ENCODE measurements at places on chromosomes 2 and 18.

DNA sequence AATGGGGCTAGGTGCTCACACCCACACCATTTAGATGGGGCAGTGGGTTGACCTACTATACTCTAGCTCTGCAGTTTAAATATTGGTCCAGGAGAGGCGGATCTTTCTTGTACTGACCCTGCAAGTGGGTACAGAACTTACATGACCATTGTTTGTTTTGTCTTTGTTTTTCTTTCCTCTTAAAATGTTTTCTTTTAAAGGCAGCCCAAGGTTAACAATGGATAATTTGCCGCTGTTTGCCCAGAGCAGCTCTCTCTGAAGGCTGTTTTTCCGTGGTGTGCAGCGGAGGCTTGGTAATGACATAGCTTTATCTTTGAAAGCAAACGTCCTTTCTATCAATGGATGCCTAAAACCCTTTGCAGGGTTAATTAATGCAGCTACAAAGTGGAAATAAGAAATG lies 133.3 kb upstream of the MEX3C start:
- DNase-seq: no peak

- DNase-seq: no peak
Observed at GRCh38 chr2:100588071-100588786, 25.4 kb downstream of the PDCL3 start.

GRCh38 chr18:60892441-60892840 lies 440.8 kb upstream of the CDH20 start:
- no peak for DNase-seq

DNA sequence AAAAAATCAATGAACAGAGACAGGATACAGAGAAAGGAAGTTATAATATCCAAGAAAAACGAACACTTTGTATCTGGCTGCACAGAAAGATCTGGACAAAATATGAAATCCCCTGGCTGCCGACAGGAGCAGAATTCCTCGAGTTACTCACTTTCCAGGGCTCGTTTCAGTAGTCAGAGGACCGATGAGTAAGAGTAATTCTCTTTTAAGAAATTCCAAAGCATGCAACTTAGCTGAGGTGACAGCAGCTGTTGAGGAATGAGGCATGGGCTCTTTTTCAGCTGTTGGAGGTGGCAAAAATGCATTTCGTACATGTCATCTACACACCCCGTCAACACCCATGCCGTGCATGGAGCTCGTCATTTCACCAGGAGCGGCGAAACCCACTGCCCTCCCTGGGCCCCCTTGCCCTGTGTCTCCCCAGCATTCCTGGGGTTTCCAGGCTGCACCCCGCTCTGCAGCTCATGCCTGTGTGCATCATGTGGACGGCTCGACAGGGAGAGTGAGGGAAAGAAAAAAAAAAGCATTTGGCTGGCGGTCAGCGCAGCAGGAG lies 210.8 kb upstream of the SMIM21 start:
- DNase-seq: no peak

- DNase-seq: no peak
Observed at GRCh38 chr2:217927601-217928323, 75.0 kb downstream of the TNS1 start.

DNA sequence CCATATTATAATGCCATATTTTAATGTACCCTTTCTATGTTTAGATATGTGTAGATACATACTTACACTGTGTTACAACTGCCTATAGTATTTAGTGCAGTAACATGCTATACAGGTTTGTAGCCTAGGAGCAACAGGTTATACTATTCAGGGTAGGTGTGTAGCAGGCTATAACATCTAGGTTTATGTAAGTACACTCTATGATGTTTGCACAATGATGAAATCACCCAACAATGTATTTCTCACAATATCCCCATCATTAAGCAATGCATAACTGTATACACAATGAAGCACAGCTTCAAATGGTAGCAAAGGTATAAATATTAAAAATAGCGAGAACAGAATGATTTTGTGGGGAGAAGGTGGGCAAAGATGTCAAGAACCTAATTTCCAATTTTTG lies 117.8 kb downstream of the DYM start:
- DNase-seq: no peak

GRCh38 chr2:239720361-239721360 lies 304.5 kb downstream of the NDUFA10 start:
- DNase-seq: no peak

DNA sequence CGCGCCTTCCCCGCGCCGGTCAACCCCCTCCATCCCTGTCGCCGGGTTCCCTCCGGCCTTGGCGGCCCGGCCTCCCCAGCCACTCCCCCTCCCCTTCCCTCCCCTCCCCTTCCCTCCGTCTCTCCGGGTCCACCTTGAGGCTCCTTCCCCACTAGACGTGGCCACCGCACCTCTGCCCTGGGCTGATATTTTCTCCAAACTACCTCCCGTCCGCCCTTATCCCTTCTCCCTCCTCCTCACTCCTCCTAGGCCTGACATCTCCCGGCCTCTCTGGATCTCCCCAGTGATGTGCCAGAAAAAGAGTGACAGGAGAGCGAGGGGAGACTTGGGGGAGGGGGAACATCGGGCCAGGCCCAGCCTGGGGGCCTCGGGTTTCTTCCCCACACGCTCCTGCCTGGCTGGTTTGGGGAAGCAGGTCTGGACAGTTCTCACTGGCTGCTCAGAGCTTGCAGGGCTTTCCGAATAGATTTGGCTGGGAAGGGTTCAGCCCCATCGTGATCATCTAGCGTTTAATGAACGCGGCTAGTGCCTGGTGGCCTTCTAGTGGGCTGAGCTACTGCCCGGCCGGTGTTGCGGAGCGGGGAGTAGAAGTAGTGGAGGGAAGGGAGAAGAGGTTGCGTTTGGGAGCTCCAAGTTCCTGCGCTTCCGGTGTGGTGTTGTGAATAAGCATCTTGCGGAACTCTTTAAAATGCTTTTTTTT lies 641 bp downstream of the MAPRE3 start:
- peak; percentile 5 for DNase-seq

- peak; percentile 40 for DNase-seq
Observed at GRCh38 chr18:10851824-10852319, 297.5 kb downstream of the PIEZO2 start.

GRCh38 chr2:38091760-38092159 lies 15.8 kb upstream of the CYP1B1 start:
- no peak for DNase-seq

DNA sequence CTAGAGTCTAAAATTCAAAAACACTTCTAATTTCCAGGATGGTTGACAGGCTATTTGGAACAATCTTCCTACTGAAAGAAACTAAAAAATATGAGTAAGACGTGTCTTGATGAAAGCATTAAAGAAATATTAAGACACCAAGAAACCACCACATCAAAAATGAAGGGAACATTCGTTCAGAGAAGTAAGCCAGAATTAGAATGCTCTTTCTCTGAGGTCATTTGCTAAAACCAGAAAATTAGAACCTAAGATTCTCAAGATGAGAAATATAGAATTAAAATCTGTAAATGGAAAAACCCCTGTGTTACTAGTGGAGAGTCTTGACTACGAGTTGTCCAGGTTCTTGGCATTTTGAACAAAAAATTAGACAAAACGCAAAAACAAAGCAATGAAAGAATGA lies 54.8 kb upstream of the YWHAQ start:
- no peak for DNase-seq

GRCh38 chr2:8432706-8433336 lies 249.0 kb upstream of the ID2 start:
- DNase-seq: no peak

DNA sequence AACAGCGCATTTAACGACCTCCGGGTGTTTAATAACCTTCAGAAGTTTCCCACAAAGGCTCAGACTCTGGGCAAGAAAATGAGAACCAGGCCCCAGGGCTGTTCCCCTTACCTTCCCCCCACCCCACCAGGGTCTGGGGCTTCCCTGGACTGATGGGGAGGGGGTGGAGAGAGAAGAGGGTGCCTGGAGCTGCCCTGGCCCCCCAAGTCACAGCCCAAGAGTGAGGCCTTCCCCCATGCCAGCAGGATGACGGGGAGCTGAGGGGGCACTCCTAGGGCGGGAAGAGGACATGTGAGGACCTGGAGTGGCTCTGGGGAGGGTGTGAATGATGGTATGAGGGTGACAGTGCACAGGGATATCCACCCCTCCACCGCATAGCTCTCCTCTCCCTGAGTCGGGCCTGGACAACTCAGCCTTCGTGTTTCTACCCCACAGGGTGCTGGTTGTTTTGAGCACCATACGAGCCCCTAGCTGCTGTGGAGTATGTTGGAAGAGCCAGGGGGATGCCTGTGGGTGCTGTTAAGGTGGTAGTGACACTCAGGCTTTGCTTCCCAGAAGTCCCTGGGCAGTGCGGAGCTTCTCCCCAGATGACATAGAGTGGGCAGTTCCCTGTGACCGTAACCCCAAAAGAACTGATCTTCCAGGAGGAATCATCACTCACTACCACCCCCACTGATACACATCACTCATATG lies 3.9 kb downstream of the PKDCC start:
- no peak for DNase-seq

- DNase-seq: no peak
Observed at GRCh38 chr18:28183418-28184078, 6.6 kb upstream of the CDH2 start.

DNA sequence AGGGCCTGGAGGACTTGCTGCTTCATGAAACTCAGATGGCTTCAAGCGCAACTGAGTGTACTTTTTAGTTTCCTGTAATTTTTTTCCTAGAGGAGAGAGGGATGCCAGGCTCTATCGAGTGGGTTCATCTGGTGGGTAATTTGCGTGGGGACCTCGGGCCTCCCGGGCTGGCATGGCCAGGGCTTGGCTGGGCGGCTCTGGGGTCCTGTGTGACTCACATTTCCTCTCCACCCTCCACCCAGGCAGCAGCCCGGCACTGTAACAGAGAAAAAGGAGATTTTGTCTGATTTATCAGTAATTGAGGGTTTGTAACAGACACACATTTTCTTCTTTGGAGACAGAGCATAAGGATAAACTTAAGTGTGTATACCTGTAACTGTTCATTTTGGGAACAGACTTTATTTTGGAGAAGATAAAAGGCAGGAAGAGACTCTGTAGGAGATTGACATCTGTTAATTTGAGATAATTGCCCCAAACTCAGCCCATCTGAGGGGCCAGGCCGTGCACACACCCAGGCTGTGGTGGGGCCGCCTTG lies 64.3 kb downstream of the NFATC1 start:
- no peak for DNase-seq

DNA sequence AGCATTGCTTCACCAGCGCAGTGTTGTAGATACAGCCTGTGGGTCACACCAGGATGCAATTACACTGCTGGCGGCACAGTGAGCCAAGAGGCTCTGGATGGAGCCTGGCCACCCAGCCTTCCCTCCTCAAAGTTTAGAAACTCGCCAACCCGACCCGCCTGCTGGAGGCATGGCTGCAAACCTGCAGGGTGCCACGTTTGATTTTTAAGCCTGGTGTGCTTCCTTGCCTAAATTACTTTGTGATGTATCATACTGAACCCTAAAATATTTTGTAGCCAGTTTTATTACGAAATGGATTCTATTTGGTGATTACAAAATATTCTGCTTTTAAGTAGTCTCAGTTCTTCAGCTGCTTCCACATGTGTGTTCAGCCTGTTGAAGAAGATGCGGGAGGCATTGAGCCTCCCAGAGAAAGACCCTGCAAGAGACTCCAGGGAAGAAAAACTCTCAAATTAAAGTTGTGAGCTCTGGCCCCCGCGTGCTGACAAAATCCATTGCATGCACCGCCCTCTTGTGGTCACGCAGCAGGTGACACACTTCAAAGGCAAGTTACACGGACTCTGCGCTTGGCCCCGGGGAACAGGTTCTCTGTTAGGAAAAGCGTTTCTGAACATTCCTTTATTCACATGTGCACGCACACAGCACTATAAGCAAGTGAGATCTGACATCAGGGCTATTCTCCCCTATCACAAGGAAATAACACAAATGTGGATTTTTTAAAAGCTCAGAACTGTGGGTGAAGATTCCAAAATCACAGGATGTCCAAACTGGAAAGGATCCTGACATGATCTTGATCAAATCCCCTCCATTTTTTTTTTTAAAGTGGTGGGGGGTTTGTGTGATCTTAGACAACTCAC lies 63.0 kb upstream of the TWIST2 start:
- peak; percentile 53 for DNase-seq

DNA sequence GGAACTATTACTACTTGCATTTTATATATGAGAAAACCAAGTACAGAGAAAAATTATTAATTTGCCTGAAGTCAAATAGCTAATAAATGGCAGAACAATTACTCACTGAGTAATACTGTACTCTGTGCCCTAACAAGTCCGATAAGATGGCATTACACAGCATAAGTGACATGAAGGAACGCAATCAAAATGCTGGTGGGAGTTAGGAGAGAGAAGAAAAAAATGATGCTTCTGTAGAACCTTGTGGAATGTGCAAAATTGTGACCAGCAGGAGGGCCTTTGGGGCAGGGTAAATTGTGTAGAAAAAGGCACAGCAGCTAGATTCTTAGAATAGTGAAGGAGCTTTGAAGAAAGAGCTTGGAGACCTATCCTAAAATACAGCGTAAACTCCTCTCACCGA lies 32.9 kb downstream of the EPHA4 start:
- no peak for DNase-seq

DNA sequence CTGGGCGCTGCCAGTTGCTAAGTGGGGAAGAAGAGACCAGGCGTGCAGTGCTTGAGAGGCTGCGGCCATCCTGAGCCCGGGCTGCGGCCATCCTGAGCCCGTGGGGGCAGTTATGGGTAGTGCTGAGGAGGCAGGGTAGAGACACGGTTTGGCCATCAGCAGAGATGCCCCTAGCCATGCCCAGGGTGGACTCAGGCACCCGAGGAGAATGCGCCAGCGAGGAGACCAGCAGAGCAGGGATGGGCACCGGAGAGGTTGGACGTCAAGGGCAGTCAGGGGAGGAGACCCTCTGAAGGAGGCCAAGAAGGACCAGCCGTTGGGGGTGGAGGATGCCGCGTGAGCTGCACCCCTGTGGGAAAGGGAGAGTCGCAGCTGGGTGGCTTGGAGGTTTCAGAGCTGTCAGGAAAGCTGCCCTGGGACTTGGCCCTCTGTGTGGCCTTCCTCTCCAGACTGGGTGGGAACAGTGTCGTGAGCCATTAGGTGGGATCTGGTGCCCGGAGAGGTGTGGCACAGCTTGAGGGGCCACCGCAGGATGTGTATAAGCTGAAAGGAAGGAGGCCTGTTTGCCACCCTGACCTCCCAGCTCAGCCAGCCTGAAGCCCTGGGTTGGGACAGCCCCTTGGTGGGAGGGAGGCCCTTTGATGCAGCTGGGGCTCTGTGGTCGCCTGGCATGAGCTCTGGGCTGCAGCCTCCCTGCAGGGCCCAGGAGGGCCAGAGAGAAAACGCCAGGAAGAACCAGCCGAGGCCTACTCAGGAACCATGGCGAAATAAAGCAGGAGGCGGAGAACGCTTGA lies 56.0 kb downstream of the SH3BP4 start:
- no peak for DNase-seq

DNA sequence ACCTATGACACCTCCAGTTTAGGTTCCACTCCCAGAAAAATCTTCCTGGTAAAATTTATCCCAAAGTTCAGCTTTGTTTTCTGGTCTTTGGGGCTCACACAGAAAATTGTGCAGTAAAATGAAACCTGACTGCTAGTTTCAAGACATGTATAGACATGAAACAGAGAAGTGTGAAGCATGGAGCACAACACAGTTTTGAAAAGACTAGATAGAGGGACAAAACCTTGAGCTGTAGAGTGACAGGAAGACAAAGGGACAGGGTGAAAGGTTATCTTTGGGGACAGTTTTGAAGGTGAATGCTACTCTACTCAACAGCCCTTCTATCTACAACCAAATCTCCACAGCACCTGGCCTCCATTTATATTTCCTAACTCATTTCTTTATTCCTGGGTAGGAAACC lies 352.6 kb downstream of the RBM43 start:
- DNase-seq: no peak

GRCh38 chr18:26005950-26006349 lies 84.5 kb downstream of the SS18 start:
- DNase-seq: no peak
